Renal cortical epithelial cell (primary cell): ENCODE measurements at places on chromosomes 7 and 10. TPM values are rescaled to one million over a fixed set of nuclear protein-coding genes. Genes with fewer than 3 reads are reported as not detected.

- no peak for DNase-seq
Measured at GRCh38 chr10:28620251-28620650, 57.1 kb upstream of the BAMBI start.

DNA sequence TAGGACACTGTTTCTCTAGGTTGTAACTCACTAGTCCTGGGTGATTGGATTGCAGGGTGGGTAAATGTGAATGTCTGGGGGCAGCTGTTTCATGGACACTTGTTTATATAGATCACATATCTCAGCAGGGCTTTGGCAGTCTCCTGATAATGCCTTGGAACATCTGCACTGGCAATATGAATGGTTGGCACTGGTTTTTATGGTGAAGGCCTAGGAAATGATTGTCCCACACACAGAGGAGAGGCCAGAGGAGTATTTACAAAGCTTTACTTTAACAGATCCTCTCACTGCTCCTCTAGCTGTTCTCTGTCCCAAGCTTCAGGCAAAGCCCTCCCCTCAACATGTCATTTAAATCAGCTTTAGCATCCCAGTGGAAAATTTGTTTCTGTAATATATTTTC lies 171.3 kb upstream of the STEAP4 start:
- no peak for DNase-seq

- no peak for DNase-seq
Measured at GRCh38 chr7:157991351-157991750, 596.3 kb downstream of the PTPRN2 start.

DNA sequence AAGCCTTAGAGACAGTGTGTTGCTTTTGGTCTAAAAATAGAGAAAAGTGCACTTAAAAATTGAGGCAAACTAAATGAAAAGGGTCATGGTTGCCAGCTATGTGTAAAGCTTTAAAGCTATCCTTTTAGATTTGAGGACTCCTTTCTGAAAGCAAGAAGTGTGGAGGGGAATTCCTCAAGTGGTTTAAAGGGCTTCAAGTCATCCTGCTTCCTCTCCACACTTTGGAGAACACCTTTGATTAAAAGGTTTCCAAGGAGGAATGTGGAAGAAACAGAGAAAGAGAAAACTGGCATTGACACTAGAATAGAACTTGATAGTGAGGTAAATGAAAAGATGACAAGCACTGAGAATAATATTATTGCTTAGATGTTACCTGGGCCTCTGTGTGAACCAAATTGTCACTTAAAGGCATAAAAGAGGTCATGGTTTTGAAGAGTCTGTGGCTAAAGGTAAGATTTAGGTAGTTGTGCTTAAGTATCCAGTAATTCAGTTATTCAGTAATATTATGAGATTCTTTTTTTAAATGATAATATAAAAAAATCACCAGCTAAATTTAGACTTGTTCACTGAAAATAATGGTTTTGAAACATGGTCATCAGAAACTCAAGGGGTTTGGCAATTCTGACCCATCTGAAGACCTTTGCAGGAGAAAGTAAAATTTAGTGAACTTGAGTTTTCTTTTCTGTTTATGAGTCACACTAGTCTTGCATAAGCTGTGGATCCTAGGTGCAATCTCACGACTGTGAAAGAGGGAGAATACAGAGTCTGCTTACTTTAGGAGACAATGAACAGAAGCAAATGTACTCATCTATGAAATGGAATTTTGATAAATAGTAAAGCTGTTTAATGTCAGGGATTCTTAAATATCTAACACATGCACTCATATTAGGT lies 466.0 kb downstream of the KIF20B start:
- peak; percentile 57 for DNase-seq

DNA sequence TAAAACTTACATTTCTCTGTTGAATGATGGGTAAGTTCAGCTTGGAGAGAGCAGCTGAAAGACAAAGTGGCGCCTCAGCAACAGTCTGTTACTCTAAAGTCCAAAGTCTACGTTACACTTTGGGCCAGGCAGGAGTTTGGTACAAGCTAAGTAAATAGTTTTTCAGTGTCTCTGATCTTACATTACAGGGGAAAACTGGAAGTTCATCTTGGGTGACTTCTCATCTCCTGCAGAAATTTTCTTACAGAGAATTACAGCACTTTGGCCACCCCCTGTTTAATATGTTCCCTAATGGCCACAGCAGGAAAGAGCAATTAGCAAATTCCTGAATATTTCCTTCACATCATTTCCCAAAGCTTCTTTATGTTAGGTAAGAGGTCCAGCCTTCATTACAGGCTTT lies 67.1 kb downstream of the ABCC2 start:
- peak; percentile 28 for DNase-seq

- no peak for DNase-seq
Measured at GRCh38 chr7:1564603-1565022, 5.2 kb downstream of the PSMG3 start.

DNA sequence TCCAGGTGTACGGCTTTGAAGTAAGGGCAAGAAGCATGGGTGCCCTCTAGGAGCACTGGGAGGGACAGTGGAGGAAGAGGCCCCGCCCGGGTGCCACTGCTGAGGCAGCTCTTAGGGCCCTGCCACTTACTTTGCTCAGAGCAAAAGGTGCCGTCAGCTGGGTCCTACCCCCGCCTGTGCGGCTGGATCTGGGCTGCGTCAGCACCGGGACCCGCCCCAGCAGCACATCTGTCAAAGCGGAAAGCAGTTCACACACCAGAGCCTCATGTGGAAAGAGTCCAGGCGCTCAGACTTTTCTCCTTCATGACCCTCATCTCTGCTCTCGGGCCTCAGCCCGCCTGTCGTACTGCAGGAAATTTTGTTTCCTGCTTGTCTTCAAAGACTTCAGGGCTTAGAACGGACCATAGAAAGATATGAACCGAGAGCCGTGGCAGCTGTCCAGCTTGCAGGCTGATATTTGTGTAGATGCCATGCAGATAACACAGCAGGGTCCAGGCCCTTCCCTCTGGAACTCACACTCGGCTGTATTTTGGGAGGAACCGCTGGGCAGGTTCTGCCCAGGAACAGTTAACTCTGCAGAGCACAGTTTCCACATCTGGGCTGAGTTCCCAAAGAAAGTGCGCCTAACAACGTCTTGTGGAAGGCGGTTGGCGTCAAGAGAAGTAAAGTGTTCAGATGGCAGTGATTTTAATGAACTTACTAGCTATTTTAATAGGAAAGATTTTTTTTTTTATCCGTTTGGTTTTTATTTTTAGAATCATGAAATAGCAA lies 44.3 kb upstream of the PRKAR1B start:
- peak; percentile 81 for DNase-seq

PDE1C gene
- 2.3 and 6.1 TPM in 2 replicates for total RNA-seq

SUN3 gene
- not detected in 2 replicates for total RNA-seq

LYZL1 gene
- not detected in 2 replicates for total RNA-seq

FIS1 gene
- 193 and 303 TPM in 2 replicates for total RNA-seq

VENTX gene
- total RNA-seq = not detected in 2 replicates

DNA sequence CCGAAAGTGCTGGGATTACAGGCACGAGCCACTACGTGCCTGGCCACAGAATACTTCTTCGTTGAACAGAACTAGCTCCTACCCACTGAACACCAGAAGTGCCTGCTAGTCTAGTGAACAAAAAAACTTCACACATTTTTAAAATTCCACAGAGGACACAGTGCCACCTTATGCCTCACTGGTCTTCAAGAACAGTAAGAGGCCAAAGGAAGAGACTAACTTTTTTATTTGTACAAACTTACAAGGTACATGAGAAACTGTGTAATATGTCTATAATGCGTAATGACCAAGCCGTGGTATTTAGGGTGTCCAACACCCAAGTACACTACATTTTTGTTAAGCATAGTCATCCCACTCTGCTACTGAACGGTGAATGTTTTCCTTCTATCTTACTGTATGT lies 144.4 kb upstream of the PTER start:
- peak; percentile 5 for DNase-seq

HTR5A gene
- not detected in 2 replicates for total RNA-seq

CTAGE8 gene
- 2.3 and 3.9 TPM in 2 replicates for total RNA-seq

TBX20 gene
- 0.15 and 0.52 TPM in 2 replicates for total RNA-seq

DNA sequence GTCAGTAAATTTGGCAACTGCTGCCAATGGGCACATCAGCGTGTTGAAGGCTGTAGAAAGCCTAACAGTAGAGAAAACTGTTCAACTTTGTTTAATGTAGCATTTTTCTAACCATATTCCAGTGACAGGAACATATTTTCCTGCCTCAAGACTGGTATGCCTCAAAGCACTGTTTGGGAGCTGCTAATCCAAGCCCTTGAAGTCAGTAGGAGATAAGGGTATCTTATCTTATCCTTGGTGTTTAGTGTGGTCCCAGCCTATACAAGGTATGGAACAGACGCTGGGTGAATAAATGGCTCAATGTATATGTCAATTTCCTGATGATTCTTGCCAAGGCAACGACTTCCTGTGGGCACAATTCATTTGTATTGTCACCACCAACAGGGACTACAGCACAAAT lies 97.5 kb upstream of the CREB5 start:
- no peak for DNase-seq

TCTN3 gene
- 17.7 and 48.1 TPM in 2 replicates for total RNA-seq
